ENCODE measurements at places on chromosomes 16 and 17.

GRCh38 chr16:17723531-17724134 lies 252.9 kb upstream of the XYLT1 start:
- DNase-seq: no peak

DNA sequence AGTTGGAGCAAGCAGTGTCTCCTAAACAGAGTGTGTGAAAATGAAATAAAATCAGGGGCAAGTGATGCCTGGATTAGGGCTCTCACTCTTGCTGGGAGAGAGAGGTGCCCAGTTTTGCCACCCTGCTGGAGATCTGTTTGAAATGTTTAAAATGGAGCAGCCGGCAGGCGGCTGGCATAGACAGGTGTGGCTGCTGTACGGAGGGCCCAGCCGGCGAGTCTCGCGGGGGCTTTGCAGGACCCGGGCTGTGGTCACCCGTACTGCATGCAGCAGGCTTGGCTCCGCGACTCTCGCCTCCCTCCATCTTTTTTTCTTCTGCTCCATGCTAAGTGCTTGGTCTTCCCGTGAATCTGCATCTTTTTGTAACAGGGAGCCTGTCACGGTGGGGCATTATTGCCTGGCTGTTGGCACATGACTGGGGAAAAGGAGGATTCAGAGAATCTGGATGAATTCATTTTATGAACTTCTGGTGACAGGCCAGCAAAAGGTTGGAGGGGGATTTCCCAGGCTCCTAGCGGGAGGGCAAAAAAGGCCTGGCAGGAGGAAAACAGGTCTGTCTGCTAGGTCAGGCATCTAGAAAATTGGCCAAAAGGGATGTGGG lies 1.8 kb downstream of the ZNRF1 start:
- DNase-seq: no peak

DNA sequence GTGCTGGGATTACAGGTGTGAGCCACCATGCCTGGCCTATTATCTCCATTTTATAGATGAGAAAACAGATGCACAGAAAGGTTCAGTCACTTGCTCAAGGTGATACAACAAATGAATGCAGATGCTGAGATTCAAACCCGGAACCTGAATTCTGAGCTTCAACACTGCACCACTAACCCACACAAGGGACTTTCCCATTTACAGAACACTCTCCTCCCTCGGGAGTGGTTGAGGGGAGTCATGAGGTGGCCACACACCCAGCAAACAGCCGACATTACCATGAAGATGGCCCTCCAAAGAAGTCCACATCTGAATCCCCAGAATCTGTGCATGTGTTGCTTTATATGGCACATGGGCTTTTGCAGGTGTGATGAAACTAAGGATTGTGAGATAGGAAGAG lies 9.1 kb downstream of the BCL7C start:
- no peak for DNase-seq

DNA sequence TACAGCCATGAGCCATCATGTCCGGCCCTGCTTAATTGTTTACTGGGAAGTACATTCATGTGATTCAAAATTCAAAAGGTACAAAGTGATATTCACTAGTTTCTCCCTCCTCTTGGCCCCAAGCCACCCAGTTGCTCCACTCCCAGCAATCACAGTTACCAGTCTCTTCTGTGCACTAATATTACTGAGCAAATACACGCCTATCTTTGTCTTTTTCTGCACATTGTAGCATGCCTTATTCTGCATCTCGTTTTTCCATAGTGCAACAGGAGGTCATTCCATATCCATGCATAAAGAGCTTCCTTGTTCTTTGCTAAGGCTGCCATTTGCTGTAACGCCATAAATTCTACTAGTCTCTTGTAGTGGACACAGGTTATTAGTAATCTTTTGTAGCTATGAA lies 2.2 kb upstream of the ALOX15 start:
- DNase-seq: no peak

All from WERI-Rb-1 (cell line).